Choroid plexus epithelial cell (primary cell): ENCODE measurements at places on chromosomes 3 and 15.
A peak's percentile ranks its signal among the peaks of the same experiment; 100 is the strongest.

DNA sequence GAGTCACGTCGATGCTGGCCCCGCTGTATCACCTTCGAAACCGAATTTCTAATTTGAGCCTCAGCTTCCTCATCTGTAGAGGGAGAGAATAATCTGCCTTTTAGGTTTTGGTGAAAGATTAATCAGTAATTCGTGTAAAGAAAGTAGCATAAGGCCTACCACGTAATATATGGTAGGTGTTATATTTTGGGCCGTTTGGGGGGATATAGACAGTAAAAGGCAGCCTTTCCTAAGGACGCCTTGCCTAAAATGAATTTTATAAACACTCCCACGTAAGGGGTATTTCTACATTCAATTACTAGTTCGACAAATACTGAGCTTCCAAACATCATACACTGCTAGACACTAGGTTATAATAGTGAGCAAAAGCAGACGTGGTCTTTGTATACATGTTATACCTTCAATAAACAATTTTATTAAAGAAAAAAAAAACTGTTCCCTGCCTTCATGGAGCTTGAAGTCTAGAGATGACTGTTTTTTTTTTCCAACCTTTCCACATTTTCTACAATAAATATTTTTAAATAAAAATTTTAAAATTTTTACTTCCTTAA lies 737 bp downstream of the JAGN1 start:
- DNase-seq = no peak

DNA sequence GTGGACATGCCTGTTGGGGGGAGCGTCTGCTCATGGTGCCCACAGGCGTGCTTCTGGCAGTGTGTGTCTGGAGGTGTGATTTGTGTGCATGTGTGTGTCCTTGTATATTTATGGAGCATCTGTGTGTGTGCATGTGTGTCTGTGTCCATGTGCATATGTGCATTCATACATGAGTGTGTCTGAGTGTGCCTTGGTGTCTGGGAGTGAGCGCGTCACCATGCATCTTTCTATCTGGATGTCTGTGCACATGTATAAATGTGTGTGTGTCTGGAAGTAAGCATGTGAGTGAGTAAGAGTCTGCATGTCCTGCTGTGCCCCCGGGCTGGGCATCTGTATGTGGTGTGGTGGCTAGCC lies 58.1 kb upstream of the PRR23E start:
- DNase-seq = peak; percentile 1

- DNase-seq = peak; percentile 90
Measured at GRCh38 chr3:38829404-38829803, 13.4 kb upstream of the SCN10A start.

DNA sequence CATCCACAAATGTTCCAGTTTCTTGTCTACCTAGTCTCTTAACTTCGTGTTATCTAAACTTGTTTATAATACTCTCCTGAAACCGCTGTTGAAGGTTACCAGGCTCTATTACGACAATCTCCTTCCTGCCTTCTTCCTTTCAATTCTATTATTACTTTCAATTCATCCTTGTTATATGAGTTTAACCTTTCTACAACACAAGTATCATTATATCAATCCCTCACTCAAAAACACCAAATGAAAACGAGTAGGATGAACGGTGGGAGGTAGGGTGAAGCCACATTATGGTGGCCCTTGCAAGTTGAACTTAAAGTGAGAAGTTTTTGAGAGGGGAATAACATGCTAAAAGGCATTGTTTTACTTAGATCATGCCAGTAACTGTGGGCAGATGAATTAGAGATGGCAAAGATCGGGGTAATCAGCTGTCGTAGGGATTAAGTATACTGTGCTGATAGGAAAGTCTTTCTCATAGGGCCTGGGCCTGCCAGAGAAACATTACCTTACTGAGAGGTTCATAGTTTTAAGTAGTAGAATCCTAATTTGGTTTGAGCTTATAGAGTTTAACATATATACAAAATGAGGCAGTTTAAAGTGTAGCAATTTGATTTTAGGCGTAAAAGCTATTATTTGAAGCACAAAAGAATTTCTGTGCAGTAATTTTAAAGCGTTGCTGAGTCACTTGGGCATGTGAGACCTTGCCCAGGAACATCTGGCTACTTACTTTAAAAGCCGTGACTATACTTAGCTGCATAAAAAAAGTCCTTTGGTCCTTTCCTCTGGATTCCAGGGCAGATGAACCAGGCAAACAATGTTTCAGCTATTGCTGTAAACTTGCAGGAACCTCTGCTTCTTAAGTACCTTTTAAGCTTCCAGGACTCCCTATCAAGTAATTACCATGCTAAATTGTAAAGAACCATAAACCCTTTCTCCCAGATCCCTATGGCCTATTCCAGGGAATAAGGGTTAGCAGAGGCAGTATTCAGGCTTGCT lies 3.3 kb upstream of the CEP97 start:
- DNase-seq = no peak

DNA sequence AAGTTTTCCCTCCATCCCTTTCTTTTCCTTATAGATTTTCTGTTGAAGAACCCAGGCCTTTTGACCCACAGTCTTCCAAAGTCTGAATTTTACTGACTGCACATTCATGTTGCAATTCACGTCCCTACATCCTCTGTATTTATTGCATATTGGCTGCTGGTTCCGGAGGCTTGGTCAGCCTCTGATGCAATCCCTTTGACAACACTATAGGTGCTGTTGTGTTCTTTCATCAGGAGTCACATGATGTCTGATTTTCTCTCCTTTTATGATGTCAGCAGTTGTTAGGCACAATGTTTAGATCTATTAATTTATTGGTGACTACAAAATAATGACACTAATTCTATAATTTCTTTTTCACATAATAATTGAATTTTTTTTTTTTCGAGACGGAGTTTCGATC lies 8.7 kb downstream of the CYP1A1 start:
- peak; percentile 8 for DNase-seq

DNA sequence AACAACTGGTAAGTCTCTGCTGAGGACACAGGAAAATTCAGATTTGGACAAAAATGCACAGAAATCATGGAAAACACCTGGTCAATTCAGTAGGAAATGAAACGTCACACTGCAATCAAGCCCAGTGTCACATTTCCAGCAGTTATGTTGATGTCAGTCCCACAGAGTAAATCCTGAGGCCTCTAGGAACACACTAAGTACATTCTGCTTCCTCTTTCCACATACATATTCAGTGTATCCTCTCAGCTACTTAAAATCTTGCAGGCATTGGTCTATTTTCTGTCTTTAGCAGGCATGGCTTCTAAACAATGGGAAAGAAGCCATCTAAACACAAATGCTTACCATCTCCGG lies 207.8 kb downstream of the PLCL2 start:
- no peak for DNase-seq

DNA sequence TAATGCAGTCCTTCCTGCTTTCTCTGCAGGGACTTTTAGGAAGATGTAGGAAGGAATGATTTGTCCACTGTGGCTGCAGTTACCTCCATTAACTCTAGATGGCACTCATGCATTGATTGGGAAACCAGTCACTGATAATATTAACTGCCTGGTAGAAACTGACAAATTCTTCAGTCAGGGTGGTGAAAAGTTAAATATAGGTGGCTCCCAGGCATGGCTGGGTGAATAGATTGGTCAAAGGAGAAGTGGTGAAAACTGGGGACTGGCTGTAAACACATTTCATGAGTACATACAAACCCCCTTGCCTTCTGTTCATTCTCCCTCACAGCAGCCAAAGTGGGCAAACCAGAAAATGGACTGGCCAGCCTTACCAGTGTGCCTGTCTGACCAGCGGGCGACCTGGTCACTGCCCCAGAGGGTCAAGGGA lies 333.4 kb downstream of the THSD4 start:
- peak; percentile 84 for DNase-seq

DNA sequence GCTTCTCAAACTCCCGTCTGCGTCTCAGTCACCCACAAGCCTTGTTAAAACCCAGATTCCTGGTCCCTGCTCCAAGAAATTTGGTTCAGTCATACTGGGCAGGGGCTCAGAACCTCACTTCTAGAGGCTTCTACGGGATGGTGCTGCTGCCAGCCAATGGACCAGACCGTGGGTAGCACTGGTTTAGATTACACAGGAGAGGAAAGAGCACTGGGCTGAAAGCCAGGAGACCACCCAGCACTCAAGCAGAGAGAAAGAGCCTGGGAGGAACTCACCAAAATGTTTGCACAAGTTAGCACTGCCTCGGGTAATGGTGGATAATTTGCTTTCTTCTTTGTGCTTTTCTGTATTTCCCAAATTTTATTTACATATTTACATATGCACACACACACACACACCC lies 46.9 kb upstream of the MUC13 start:
- DNase-seq = no peak

GRCh38 chr3:115851571-115851970 lies 228.3 kb downstream of the GAP43 start:
- no peak for DNase-seq

DNA sequence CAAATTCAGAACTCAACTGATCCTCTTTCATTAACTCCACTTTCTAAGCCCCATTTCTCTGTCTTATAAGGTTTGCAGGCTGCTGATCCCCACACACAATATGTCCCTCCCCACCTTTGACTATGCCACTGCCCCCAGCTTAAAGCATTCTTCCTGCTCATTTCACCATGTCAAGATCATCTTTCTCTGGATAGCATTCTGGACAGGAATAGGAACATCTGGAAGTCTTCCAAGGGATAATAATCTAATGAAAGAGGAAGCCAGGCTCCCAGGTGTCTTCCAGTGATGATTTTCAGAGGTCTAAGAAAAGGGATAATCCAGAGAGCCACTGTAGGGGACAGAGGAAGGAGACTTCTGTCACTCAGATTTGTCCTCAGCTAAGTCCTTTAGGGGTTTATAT lies 54.6 kb upstream of the GALNT15 start:
- DNase-seq = no peak

- DNase-seq = peak; percentile 72
Measured at GRCh38 chr15:73996939-73997338, 2.4 kb downstream of the PML start.

GRCh38 chr3:71994203-71994602 lies 209.3 kb upstream of the PROK2 start:
- no peak for DNase-seq

DNA sequence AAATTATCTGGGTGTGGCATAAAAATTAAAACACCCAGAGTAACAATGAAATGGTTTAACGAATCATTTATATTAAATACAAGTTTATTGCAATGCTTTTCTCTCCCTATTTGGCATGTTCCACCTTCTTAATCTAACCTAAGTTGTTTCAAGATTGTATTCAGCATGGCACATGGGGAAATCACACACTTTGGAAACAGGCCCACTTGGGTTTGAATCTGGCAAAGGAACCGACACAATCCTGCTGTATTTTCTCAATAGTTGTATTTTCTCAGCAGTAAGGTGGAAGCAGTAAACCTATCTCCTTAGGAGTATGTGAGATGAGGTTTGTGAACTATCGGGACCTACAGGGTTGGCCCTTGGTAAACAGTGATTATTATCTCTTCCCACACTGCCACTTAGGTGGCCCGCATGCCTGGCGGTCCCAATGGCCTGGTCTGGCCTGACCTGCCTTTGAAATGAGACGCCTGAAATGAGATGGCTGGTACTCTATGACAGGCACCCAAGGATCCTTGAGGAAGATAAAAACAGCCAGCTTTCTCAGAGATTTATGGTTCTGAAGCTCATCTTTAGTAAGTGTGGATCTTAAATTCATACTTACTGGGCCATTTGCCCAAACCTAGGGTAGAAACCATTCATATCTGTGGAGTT lies 45.3 kb upstream of the VILL start:
- no peak for DNase-seq

GRCh38 chr3:69451594-69451993 lies 65.7 kb upstream of the FRMD4B start:
- DNase-seq = peak; percentile 26

- DNase-seq = no peak
Measured at GRCh38 chr3:99981138-99981537, 133.2 kb downstream of the FILIP1L start.
